ENCODE measurements at places on chromosomes 4 and X.
A peak's percentile ranks its signal among the peaks of the same experiment; 100 is the strongest.

DNA sequence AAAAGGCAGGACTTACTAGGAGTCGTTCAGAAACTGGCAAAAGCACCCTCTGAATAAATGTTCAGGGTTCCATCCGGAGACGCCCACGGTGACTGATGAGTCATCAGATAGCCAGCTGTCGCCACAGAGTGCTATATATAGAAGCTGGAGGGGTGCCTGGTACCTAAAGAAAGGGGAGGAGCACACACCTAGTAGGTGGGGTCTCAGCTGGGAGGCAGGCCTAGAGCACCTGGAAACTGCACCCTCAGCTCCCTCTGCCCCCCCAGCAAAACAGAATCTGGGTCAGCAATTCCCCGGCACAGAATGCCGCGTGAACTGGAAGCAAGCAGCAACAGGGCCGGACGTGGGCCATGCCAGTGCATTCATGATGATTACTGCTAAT is 242.0 kb downstream of the BCOR start:
- peak; percentile 95 for DNase-seq

DNA sequence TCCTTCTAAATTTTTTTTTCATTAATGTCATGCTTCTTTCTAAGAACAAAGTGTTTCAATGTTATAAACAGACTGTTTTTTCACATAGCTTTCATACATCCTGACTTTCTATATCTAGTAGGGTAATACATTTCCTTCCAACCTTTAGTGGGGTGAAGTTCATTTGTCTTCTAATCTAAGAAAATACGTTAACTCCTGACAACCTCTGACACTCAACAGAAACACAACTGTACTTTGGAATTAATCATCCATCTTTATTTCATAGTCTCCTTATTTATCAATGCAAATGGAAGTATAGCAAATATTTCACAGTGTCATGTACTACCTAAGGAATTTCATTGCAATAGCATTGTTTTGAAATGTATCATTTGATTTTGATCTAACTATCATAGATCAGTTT is 2.7 kb upstream of the MTTP start:
- DNase-seq = no peak

DNA sequence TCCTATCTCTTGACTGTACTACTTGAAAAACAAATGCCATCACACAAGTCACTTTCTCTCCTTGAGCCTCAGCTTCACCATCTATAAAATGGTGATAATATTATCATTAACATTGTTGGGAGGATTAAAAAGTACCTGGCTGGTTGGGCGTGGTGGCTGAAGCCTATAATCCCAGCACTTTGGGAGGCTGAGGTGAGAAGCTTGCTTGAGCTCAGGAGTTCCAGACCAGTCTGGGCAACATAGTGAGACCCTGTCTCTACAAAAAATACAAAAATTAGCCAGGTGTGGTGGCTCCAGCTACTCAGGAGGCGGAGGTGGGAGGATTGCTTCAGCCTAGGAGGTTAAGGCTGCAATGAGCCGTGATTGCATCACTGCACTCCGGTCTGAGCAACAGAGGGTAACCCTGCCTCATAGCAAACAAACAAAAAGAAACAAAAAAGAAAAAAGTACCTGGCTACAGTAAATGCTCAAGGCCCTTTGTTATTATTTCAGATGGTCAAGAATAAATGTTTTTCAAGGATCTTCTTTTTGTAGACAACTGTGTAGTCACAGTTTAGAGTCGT is 120.3 kb downstream of the CHRNA9 start:
- DNase-seq = no peak

DNA sequence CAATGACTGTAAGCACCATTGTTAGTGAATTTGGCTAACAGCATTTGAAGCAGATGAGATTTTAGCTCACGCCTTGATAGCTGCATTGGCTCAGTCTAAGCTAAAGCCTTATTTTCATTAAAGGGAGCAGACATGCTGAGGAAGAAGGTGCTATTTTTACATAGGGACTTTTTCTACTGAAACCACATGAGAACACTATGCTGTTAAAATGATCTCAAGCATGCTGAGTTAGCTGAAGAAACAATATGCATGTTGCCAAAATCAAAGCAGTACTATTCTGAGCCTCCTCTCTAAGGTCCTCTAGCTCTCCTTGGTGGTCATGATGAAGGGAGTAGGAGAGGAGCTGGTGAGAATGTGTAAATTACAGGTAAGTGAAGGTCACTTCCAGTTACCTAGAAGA is 134.4 kb upstream of the JADE1 start:
- peak; percentile 66 for DNase-seq

DNA sequence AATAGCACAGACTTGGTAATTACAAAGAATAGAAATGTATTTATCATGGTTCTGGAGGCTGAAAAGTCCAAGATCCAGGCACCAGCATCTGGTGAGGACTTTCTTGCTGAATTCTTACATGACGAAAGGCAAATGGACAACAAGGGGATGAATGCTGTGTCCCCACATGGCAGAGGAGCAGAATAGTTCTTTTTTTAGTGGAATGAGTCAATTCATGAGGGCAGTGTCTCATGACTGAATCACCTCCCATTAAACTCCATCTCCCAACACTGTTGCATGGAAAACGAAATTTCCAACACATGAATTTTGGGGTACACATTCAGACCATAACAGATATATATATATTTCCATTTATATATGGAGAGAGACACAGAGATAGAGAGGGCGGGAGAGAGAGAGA is 628.3 kb downstream of the TRIML1 start:
- no peak for DNase-seq

DNA sequence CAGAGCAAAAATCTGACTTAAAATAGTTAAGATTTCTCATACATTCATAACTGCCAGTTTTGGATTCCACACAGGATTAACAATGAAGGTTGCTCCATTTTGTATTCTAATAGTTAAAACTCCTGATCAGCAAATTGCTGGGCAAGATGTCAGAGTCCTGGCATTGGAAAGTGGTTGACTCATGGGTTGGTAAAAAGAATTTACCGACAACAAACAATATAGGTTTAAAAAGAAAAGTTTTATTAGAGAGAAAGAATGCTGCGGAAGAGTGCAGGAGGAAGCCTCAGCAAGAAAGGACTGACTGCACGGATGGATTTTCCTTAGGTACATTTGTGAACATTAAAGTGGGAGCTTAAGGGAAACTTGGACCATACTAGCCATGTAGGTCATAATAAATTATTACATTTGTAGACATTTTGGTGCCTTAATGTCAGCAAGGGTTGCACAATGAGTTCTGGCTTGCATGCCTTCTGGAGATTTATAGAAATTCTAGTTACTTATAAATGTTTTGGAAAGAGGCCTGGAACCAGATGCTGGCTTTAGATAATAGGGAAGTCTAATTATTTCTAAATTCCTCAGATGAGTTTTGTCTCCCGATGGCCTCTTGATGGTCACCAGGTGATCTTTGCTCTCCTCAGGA is 25.4 kb upstream of the IL2 start:
- no peak for DNase-seq

DNA sequence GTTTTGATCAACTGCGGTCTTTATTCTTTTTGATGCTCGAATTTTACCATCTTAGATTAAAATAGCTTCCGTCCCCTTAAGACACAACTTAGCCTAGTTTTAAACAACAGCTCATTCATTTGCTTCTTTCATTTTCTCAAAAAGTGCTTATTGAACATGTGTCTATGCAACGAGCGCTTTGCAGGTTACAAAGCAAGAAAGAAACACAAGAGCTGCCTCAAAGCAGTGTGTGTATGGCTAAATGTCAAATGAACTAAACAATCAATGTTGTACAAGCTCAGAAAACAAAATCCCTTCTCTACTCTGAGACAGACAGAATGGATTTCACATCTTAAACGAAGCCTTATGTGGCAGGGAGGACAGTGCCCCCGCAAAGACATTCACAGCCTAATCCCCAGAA is 61.0 kb downstream of the EVC2 start:
- no peak for DNase-seq

DNA sequence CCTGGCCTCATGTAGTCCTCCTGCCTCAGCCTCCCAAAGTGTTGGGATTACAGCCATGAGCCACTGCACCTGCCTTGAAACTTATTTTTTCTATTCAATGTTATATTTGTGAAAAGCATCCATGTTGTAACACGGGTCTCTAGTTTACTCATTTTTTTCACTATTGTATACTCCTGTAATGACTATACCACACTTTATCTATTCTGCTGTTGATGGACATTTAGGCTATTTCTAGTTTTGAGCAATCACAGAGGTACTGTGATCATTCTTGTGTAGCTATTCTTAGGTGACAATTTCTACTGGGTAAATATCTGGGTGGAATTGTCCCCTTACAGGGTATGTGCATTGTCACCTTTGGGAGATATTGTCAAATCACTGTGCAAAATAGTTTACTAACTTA is 3.6 kb downstream of the DRP2 start:
- no peak for DNase-seq

GRCh38 chrX:10952619-10953018 is 158.5 kb upstream of the HCCS start:
- DNase-seq = no peak

GRCh38 chrX:48560681-48561080 is 13.6 kb upstream of the RBM3 start:
- DNase-seq = no peak

- DNase-seq = no peak
These were observed 69.4 kb upstream of the AFAP1 start for GRCh38 chr4:8009097-8009496.

- no peak for DNase-seq
These were observed 71.7 kb downstream of the FAM184B start for GRCh38 chr4:17709763-17710068.

- no peak for DNase-seq
These were observed 110.4 kb downstream of the AFF1 start for GRCh38 chr4:87045234-87045558.

DNA sequence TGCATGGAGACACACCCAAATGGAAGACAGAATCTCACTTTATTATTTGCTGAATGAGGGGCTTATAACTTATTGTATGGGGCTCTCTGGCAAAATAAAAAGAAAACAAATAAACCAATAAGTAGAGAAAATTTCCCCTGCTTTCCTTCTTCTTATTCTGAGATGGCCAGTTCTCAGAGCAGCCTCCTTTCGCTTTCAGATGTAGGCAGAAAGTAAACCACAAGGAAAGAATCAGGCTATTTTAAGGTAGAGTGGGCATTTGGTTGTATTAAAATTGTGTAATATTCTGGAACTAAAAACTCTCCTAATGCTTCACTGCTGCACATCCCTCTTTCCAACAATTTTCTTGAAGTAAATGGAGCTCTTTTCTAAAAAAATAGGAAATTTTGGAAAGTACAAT is 241.8 kb downstream of the GALNTL6 start:
- DNase-seq = peak; percentile 23

DNA sequence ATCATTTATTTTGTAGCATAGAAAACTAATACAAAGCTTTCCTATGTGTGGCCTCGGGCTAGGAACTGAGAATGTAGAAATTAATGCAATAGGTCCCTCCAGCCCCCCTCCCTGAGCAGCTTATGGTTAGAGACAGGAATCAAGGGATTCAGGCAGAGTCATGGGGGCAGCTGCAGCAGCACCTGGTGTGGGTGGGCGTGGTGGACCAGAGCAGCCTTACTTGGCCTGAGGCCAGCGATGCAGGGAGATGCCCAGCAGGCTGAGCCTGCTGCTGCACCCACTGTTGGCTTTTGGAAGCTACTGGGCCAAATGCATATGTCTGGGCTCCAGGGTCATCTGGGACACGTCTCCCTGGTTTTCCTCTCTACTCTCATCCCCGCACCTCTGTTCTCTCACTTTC is 74.0 kb downstream of the STK32B start:
- no peak for DNase-seq

GRCh38 chr4:93764639-93765246 is 63.8 kb upstream of the ATOH1 start:
- peak; percentile 54 for DNase-seq

- DNase-seq = no peak
These were observed 78.2 kb downstream of the MSL3 start for GRCh38 chrX:11836284-11836683.

- DNase-seq = no peak
These were observed 122.3 kb downstream of the MID1IP1 start for GRCh38 chrX:38923451-38923969.

- no peak for DNase-seq
These were observed 127.8 kb downstream of the PHKA2 start for GRCh38 chrX:18855919-18856644.

DNA sequence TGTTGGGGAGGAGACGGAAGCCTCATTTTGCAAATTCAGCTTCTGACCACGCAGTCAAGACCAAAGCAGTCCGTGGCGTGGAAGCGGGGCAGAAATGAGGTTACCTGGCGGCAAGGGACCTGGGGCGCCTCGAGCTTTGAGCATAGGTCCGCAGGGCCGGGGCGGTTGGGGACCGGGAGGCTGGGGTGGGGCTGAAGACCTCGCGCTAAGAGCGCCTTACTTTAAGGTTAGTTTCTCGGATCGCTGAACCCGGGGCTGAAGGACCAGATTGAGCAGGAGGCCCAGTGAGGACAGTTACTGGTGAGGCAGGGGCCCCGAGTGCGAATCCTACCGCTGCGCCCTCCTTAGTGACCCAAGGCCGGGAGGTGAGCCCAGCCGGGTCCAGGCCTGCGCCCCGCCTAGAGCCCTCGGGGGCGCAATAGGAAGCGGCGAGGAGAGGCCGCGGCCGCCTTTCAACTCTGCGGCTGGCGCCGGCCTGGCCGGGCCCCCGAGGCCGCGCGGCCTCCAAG is 7.5 kb downstream of the MSX1 start:
- DNase-seq = no peak

DNA sequence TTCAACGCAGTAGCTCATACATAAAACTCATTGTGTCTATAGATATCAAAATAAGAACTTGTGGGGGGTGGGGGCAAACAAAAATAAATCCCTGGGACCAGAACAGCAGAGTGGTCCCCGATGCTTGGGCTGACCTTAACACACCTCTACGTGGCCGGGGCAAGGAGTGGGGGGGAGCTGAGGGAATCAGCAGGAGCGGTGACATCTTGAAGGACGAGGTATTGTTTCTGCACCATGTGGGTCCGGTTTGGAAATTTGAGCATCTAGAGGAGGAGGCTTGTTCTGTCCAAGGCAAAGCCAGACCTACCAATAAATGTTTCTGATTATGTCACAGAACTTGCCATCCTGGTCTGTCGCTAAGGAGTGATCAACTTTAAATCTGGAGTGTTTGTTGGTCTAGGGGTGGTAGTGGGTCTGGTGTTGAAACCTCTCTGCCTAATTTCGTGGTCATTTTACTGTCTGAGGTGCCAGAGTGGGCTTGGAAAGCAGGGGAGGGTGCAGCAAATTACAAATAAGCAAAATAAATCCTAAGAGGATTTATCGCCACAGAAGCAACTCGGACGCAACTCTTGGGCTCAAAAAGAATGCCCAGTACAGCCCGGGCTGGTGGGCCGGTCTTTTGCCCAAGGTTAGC is 774 bp upstream of the RAPGEF2 start:
- no peak for DNase-seq
